ENCODE measurements at places on chromosomes 7 and 10.

- DNase-seq, result no peak
Observed at GRCh38 chr10:1659221-1659791, 78.0 kb downstream of the ADARB2 start.

DNA sequence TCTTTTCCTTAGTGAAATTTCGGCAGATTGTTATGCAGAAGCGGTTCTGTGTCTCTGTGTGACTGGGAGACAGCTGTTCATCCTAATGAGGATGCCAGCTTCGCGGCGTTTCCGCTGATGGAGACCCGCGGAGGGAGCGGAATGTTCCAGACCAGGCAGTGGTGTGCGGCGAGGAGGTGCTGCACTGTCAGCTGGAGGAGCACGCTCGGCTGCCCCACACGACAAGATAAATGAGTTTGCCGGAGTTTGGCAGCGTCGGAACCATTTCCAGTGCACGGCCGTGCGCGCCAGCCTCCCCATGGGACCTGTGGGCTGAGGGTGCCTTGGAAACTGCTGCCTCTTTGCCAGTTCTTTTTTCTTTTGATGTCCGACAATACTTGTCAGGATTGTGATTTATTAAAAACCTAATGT lies 64.6 kb downstream of the WDR37 start:
- DNase-seq, result no peak

- no peak for DNase-seq
Observed at GRCh38 chr10:80759693-80760092, 222.0 kb downstream of the SH2D4B start.

GRCh38 chr10:50382576-50383023 lies 131.3 kb upstream of the ASAH2 start:
- DNase-seq, result no peak

GRCh38 chr7:41118486-41118885 lies 584.4 kb downstream of the INHBA start:
- no peak for DNase-seq
